ENCODE measurements at places on chromosomes 2 and 18.

DNA sequence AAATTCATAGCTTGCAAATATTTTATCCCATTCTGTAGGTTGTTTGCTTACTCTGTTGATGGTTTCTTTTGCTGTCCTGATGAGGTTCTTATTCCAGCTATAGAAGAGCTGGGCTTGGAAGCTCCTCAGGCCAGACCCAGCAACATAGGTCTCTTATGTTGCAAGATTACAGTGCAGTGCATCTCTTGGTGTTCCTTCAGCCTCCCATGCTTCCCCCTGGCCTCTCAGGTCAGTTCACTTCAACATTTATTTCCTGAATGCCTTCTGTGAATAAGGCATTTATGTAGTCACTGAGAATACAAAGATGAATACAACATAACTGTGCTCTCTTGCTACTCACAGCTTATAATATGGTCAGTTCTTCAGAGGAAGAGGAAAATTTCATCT, 179.0 kb upstream of the SLC39A10 start:
- no peak for DNase-seq

GRCh38 chr18:45430041-45430440, 185.2 kb upstream of the SLC14A2 start:
- no peak for DNase-seq

DNA sequence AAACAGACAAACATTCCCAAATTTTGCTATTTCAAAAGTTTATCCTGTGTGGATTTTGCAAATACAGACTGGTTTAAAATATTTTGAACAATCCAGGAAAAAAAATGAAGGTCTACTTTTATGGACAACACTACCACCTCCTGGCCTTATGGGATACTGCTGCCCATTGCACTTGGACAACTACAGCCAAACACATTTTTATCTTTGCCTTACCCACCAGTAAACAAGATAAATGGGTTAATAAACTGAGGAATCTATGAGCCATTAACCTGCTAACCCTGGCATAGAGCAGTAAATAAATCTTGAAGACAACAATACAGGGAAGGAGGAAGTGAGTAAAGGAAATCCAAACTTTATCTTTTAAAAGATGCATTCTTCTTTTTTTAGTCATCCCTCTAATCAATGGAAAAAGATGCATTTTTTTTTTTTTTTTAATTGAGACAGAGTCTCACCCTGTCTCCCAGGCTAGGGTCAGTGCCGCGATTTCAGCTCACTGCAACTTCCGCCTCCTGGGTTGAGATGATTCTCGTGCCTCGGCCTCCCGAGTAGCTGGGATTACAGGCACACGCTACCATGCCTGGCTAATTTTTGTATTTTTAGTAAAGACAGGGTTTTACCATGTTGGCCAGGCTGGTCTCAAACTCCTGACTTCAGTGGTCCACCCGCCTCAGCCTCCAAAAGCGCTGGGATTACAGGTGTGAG, 2.1 kb upstream of the SPIRE1 start:
- DNase-seq: peak; percentile 6

- DNase-seq: no peak
These were observed 81.9 kb upstream of the PKDCC start for GRCh38 chr2:41965909-41966295.

GRCh38 chr2:164948540-164948939, 6.8 kb downstream of the SLC38A11 start:
- no peak for DNase-seq

- DNase-seq: no peak
These were observed 419.6 kb upstream of the POU3F3 start for GRCh38 chr2:104434318-104434792.

DNA sequence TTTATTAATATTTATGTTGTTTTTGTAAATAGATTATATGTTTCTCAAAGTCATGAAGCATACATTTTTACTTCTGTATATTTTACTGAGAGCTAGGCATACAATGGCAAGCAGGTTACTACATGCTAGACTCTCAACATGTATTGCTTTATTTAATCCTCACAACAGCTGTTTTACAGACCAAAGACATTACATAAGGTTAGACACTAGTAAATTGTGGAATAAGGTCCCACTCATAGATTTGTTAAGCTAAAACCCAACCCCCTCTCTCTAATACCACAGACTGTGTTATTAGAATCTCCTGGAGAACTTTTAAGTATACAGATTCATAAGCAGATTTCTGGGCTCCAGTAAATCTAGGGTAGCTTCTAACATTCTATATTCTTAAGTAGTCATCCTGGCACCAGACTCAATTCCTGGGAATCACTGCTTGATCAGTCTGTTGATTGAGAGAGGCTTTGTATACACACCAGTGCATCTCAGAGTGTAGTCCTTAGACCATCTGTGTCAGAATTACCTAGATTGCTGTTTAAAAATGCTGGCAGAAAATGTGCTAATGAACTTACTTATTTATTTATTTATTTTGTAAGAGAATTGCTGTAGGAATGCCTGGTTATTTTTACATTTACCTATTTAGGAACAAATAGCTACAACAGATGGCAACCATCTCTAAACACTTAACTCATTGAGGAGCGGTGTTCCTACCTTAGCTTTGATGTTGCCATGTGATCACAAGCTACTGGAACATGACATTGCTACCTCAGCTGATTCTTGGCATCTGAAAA, 153.5 kb upstream of the CAVIN2 start:
- no peak for DNase-seq

GRCh38 chr2:240909216-240909974, 3.3 kb downstream of the CROCC2 start:
- no peak for DNase-seq

- no peak for DNase-seq
These were observed 29.0 kb downstream of the B4GALT6 start for GRCh38 chr18:31655354-31655753.

DNA sequence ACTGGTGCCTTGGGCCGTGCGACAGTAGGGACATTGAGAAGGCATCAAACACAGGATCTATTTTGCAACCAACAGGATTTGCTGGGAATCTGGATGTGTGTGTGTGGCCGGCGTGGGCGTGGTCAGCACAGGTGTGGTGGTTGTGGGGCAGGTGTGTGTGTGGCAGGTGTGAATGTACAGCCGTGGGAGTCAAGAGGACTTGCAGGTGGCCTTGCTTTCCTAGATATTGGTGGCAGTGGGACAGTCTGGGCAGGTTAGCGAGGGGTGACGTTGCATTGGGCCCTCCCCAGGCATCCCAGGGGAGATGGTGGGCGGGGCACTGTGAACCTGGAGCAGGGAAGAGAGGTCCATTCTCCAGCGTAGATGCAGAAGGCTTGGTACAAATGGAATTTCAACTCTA, 3.2 kb upstream of the LIMS2 start:
- no peak for DNase-seq

GRCh38 chr2:189580658-189581353, at the start of gene SLC40A1:
SLC40A1 (minus strand) TSS chr2:189580786; CDS start chr2:189580460, 326 bp downstream.
- peak; percentile 67 for DNase-seq

- DNase-seq: no peak
These were observed 79.8 kb upstream of the CCDC141 start for GRCh38 chr2:179129574-179130238.

GRCh38 chr2:112884869-112885505, 26.0 kb upstream of the IL37 start:
- peak; percentile 56 for DNase-seq

- no peak for DNase-seq
These were observed 100.2 kb downstream of the AGAP1 start for GRCh38 chr2:235594041-235594440.

GRCh38 chr2:222796413-222797103, 64.3 kb upstream of the ACSL3 start:
- no peak for DNase-seq

DNA sequence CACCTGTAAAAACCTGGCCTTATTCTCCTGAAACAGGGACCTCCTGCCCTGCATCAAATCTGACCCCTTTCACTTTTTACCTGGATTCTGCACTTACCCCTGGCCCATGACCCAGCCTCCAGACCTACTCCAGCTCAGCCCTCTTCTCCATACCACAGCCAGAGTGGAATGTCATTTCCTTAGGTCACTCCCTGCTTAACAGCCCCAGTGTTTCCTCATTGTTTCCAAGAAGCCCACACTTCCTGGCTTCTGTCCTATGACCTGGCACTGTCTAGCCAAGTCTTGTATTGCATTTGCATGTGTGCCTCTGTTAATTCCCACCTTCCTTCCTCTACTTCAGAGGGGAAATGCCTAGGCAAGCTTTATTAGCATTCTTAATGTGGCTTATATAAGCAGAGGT, 51.4 kb upstream of the TRIB2 start:
- DNase-seq: no peak

GRCh38 chr2:104758199-104758620, 95.7 kb upstream of the POU3F3 start:
- no peak for DNase-seq

- DNase-seq: no peak
These were observed 65.6 kb downstream of the ATP8B1 start for GRCh38 chr18:57737400-57738060.

GRCh38 chr18:30970196-30970816, 72.2 kb downstream of the DSC3 start:
- DNase-seq: no peak

DNA sequence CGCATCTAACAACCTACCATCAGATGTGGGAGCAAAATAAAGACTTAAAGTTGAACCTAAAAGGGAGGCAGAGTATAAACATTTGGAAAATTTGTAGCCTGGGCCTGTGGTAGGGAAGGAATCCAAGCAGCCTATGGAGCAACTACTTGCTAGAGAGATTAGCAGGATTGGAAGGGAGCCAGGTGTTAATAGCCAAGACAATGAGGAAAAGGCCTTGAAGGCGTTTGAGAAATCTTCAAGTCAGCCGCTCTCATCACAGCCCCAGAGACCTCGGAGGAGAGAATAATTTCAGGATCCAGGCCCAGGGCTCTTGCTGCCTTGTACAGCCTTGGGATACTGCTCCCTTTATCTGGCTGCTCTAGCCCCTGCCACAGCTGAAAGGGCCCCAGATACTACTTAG, 219.7 kb downstream of the THSD7B start:
- DNase-seq: no peak

DNA sequence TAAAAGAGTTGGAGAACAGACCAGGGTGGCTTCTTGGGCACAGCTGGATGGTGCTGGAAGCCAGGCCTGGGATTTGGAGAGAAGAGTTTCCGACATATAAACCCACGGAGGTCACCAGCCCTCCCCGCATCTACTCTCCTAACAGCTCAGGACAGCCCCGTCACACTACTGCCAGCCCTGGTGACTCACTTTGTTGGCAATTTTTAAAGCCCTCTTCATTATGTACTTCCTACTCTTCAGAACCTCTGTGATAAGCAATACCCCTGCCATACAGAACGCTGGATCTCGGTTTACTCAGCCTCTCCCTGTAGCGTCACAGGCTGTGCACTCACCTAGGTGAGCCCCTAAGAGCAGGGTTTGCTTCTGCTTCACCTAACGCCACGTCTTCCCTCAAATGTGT, 48.1 kb downstream of the ID2 start:
- DNase-seq: no peak

DNA sequence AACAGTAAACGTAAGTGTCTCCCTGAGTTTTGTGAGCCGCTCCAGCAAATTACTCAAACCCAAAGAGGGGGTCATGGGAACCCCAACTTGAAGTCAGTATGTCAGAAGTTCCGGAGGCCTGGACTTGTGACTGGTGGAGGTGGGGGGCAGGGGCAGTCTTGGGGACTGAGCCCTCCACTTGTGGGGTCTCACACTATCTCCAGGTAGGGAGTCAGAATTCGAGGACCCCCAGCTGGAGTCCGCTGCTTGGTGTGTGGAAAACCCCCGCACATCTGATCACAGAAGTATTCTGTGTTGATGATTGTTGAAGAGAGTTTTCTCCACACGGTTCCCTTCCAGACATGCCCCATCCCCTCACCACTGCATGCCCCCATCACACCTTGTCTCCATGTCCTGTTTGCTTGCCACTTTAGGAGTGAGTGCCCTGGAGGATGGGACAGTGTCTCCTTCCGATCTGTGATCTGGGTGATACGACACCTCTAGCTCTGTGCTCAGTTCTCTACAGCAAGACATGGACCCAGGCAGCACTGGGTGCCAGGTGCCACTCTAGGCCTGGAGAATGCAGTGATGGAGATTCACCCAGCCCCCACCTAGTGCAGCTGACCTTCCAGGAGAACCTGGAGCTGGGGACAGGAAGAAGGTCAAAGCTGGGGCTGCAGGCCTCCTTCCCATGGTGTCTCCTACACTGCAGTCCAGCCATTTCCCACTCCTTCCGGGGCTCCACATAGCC, 85.6 kb downstream of the TFCP2L1 start:
- no peak for DNase-seq

DNA sequence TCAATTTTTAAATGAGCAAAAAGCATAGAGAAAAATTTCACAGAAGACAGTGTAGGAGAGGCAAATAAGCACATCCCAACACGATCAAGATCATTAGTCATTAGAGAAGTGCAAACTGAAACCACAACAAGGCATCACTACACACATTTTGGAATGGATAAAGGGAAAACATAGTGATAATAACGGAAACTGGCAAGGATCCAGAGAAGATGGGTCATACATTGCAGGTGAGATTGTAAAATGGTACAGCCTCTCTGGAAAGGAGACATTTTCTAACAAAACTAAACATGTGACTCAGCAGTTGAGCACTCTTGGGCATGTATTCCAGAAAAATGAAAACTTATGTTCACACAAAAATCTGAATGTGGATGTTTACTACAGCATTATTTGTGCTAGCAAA, 98.3 kb upstream of the TMEM17 start:
- DNase-seq: no peak

DNA sequence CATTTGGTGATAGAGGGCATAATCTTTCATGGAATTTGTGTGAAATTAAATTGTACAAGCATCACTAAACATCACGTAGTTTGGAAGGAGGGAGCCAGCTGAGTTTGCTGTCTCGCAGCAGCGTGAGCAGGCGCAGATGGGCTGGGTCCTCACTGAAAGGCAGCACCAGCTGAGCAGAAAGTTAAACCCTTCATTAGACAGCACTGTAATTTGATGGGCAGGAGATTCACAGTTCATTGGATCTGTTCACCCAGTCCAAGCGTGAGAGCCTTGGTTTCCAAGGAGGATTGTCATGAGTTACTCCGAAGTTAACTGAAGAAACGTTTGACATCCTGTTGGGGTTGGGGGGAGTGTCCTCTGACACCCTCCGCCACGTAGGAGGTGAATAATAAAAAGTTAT, 89.8 kb upstream of the NFATC1 start:
- DNase-seq: no peak

DNA sequence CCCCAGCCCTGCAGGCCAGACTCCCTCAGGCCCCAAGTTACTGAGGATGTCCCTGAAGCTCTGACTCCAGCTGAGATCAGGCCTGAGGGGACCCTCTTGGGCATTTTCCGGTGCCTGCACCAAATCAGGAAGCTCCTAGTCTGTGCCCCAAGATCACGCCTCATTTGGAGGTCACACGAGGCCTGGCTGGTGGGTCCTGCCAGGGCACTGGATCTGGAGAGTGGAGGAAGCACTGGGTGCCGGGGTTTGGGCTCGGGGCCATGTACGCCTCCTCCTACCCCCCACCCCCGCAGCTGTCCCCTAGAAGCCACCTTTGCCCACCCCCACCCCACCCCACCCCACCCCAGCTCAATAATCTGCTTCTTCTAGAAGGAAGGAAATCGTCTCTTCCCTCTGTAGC, 16.2 kb downstream of the SH2D6 start:
- DNase-seq: no peak

- no peak for DNase-seq
These were observed 123.9 kb downstream of the TMEM17 start for GRCh38 chr2:62382122-62382521.

- no peak for DNase-seq
These were observed 8.1 kb upstream of the ARHGAP15 start for GRCh38 chr2:143121079-143121478.

- DNase-seq: no peak
These were observed 295.2 kb downstream of the NDUFA10 start for GRCh38 chr2:239729681-239730566.

All from activated T-helper 9 cell treated with anti-CD3 and anti-CD28 coated beads, Interleukin-2, amount 50 U/mL, for 16 hours (primary cell).